ENCODE measurements at places on chromosomes 3 and 15.

- no peak for DNase-seq
These were observed 55.6 kb downstream of the ARNT2 start for GRCh38 chr15:80459818-80460217.

DNA sequence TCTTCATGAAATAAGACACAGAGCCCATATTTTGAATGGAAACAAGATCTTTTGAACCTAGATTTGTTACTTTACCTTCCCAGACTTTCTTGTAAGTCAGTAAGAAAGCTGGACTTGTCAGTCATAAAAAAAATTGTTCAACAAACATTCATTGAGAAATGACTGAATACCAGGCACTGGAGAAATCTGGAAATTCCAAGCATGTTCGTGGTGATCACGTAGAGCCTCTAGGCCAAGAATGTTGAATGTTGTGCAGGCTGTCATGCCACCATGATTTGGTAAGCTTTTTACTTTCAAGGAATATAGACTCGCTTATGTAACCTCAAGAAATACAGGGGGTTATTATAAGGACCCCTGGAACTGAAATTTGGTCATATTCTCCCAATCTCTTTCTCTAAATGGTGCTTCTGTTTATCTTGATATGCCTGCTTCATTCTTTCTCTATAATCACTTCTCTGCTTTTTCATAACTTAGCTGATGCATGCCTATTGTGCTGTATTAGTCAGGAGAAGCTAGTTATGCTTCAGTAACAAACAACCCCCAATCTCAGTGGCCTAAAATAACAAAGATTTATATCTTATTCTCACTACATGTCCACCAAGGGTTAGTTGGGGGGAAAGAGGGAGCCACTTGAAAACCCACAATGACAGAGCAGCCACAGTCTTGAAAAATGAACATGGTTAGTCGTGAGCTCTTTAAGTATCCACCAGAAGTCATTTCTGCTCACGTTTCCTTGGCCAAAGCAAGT, 3.4 kb upstream of the TPM1 start:
- no peak for DNase-seq

DNA sequence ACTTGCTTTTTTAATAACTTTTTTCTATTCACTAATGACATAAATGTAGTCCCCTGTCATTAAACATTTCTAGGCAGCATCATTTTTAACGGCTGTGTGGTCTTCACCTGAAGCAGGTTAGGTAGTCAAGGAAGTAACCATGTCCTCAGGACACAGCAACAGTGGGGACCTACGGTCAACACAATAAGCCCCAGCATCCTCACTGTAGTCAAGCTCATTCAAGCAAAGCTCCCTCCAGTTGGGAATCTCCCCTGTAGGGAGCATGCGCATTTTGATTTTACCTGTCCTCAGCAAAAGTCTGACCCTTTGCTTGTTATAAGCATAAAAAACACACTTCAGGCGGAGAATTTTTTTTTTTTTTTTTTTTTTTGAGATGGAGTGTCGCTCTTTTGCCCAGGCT, 151.4 kb downstream of the SHQ1 start:
- no peak for DNase-seq

DNA sequence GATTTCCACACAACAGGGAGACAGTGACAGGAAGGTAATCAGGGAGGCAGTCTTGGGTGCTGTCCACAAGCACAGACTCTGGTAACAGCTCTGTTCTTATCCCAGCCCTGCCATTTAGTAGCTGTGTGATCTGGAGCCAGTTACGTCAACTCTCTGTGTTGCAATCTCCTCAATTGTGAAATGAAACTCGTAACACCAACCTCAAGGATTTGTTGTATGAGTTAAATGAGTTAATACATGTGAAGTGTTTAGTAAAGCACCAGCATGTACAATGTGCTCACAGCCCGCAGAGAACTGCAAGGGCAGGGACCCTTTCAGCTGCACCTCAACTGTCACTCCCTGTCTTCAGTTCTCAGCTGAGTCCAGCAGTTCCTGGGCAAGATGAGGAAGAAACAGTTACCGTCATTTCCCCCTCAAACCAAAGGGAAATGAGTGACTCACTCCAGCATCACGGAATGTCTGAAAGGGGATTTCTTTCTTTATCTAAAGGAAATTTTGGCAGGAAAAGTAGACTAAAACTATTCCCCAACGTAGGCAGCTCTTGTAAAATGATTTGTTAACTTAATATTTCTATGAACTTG, 39.9 kb upstream of the MB21D2 start:
- DNase-seq, result no peak

DNA sequence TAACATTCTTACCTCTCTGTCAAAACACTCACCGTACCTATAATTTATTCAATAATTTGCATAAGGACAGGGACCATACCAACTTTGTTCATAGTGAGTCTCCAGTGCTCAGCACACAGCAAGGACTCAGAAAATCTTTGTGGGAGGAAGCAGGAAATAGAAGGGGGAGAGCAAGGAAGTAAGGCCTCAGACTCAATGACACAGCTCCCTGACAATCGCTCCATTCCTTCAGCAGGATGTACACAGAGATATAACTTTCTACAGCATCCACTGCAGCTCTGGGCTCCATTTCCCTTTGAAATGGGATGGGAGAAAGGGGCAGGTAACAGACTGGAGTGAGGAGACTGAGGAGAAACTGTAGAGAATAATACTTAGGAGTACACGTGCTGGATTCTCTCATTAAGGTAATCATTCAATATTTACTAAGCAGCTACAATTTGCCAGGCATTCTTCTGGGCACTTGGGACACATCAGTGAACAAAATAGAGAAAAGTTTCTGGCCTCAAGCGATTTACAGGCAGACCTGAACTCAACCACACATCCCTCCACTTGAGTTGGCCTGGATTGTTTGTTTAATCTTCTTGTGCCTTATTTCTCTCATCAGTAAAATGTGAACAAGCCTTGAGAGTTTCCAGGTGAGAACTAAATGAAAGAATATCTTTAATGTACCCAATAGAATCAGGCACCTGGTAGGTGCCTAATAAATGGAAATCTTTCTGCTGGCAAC, 330.3 kb upstream of the THBS1 start:
- DNase-seq, result no peak

- DNase-seq, result no peak
These were observed 21.3 kb downstream of the TRANK1 start for GRCh38 chr3:36923523-36923943.

DNA sequence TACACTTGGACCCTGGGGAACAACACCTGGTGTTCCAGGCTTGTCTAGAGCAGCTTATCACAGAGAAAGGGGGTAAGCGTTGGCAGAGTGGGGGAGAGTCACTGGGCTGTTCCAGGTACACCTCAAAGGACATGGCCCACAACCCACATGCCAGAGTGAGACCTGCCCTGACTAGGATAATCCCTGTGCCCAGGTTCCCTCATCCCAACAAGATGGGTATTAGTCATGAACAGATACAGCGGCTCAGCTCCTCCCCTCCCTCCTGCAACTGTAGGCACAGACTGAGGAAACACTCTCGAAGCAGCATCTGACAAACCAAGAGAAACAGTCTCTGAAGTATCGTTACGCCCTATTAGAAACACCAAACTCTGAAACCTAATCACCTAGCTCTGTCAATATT, 32.1 kb upstream of the RPS17 start:
- no peak for DNase-seq

GRCh38 chr3:48505146-48505545, 1.2 kb upstream of the SHISA5 start:
- no peak for DNase-seq

- DNase-seq, result no peak
These were observed 367 bp upstream of the TARS3 start for GRCh38 chr15:101724675-101725005.

DNA sequence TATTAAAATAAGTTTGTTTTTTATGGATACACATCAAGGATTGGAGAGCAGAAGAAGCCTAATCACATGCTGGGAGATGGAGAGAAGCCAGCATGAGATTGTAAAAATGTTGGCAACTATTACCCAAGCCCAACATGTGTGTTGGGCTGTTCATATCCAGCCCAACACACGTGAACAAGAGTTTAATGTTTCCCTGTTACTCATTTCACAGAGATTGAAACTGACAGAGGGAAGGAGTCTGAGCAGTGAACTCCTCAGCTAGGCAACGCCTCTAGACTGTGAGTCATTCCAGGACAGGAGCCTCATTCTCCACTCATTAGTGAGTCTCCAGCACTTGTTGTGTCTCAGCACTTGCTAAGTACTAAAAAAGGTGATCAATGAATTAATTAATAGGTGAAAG, 43.2 kb upstream of the CMSS1 start:
- no peak for DNase-seq

- no peak for DNase-seq
These were observed 31.8 kb upstream of the RYR3 start for GRCh38 chr15:33278816-33279612.

DNA sequence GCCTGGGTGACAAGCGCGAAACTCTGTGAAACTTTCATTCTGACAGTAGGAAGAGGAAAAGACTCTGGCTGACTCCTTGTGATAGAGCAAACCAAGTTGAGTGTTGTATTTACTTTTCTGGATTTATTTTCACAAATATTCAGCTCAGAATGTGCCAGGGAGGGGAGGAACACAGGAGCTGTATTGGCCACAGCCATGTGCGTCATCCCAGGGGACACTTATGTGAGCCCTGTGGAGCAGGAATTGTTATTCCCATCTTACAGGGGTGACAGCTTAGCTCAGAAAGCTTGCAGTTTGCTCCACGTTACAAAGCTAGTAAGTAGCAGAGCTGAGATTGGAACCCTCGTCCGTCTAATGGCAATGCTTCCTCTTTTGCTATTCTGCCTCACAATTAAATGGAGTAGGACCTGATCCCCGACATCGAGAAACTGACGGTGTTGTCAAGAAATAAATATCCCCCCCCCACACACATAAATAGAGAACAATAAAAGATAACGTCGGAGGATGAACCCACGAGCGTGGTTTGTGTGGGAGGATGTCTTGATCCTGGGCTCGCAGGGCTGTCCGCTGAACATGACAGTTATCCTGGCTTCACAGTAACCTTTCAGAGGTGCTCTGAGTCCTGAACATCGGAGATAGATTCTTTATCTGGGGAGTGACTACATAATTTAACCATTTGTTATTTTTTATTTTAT, 151.6 kb upstream of the CTDSPL start:
- no peak for DNase-seq

GRCh38 chr3:43286115-43286840, at the start of gene SNRK:
Gene SNRK, plus strand, starts transcription at chr3:43286540. Its CDS starts 16,664 bp downstream, at chr3:43303204.
- DNase-seq, result peak; percentile 61

DNA sequence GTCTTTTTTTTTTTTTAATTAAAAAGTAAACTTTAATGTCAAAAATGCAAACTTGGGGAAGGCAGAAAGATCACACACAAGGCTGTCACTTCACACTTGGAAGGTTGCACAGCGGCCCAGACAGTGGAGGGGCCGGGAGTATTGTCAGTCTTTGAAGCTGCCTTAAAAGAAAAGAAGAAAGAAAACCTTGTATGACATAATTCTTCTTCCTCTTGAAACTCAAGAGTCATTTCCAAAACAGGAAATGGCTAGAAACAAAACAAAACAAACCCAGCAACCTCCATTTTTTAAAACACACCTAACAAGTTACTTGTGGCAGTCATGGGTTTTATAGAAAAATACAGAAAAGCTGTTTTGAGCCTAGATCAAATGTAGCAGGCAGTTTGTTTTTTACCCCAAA, 68.1 kb upstream of the MAGI1 start:
- no peak for DNase-seq

DNA sequence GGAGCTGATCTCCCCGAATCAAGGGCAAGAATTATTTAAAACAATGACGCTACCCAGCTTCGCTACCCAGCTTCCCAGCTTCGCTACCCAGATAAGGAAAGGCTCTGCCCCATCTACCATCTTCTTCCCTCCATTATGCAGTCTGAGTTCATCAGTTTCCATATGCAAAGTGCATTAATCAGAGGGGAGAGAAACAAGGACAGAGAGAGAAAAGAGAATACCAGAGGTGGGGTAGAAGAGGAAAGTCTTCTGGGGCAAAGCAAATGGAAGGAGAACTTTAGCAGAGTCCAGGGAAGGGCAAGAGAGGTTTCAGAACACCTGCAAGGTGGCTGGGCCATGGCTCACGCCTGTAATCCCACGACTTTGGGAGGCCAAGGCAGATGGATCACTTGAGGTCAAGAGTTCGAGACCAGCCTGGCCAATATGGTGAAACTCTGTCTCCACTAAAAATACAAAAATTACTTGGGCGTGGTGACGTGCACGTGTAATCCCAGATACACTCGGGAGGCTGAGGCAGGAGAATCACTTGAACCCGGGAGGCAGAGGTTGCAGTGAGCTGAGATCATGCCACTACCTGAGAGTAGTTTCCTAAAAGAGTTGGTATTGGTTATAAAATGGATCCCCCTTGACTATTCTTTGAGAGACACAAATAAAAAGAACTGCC, 70.4 kb upstream of the SPATA12 start:
- DNase-seq, result no peak

DNA sequence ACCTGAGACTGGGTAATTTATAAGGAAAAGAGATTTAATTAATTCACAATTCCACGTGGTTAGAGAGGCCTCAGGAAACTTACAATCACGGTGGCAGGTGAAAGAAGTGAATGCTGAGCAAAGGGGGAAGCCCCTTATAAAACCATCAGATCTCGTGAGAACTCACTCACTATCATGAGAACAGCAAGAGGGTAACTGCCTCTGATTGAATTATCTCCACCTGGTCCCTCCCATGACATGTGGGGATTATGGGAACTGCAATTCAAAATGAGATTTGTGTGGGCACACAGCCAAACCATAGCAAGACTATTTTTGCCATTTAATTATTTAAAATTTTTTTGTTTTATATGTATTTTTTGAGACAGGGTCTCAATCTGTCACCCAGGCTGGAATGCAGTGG, 27.0 kb upstream of the KCTD6 start:
- no peak for DNase-seq

GRCh38 chr3:185561958-185562357, 9.6 kb upstream of the LIPH start:
- no peak for DNase-seq

DNA sequence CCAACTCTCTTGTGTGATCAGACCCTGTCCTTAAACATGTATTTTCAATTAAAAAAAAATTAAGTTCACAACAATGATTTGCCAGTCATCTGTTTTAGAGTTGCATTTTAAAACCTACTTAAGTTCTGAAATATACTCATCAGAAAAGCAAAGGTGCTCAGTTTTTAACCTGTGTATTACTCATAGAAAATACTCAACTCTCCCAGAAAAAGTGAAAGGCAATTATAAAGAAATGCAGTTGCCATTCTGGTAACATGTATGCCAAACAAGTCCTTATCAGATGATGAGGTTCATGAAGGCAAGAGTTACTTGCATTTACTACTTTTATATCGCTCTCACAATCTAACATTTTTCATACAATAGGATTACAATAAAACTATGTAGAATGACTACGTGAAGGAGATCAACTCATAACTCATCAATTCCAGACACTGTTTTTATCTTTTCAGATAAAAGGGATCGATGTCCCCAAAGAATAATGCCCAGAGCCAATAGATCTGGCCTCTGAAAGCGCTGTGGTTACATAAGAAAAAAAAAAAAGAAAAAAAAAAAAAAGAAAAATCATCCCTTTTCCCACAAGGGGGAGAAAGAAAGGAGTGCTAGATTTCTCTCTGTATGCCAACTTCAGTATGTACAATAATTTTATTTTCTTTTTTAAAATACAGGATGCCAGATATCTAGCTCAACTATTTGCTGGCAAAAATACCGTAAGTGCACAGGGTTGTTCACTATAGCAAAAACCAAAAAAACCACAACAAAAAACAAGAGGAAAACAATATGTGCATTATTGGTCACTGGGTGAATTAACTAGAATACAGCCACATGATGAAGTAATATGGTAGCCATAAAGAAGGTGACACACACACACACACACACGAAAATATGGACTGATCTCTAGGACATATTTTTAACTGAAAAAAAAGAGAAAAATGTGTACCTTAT, 137.4 kb downstream of the NR1I2 start:
- no peak for DNase-seq
